ENCODE measurements at places on chromosomes 11 and 22.

DNA sequence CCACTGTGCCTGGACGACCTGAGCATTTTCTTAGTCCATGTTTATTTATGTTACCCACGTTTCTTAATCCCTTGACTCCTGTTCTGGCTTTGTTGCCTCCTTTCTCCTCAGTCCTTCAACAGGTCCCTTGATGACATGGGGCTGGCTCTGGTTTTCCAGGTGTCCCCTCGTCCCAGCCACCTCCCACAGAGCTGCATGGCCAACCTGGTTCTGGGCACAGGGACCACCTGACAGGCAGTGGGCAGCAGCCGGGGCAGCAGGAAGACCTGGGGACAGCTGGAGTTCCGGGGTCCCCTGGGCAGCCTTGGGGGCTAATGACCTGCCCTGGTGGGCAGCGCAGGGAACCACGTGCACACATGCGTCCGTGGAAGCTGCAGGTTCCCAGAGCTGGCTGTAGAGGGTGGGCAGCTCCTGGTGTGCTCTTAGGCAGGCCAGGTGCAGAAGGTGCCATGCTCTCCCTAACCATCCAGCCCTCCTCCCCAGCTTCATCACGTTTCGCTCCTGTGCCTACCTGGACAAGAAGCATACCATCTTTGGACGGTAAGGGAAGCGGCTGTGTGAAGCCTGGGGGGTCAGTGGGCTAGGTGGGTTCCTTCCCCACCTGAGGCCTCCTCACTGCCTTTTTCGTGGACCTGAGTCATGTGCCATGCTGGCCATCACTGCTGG lies 27.7 kb downstream of the PPIL2 start:
- DNase-seq = no peak

- DNase-seq = peak; percentile 17
Observed at GRCh38 chr11:68206211-68206610, 6.9 kb downstream of the KMT5B start.

DNA sequence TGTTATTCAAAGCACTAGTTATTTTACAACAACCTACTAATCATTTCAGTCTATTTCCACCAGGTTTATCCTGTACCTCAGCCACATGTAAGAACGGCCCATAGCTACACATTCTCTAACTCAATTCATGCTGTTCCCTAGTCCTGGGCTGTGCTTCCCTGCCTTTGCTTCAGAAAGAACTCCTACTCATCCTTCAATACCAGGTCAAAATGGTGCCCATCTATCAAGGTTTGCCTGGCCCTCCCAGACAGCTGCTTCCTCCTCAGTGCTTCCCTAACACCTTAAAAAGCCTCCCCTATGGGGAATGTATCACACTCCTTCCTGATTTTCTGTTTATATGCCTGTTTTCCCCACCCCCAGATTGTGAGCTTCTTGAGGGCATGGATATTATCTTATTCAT lies 400.7 kb downstream of the MN1 start:
- no peak for DNase-seq

GRCh38 chr22:50270666-50271394 lies 650 bp upstream of the MAPK11 start:
- peak; percentile 81 for DNase-seq

DNA sequence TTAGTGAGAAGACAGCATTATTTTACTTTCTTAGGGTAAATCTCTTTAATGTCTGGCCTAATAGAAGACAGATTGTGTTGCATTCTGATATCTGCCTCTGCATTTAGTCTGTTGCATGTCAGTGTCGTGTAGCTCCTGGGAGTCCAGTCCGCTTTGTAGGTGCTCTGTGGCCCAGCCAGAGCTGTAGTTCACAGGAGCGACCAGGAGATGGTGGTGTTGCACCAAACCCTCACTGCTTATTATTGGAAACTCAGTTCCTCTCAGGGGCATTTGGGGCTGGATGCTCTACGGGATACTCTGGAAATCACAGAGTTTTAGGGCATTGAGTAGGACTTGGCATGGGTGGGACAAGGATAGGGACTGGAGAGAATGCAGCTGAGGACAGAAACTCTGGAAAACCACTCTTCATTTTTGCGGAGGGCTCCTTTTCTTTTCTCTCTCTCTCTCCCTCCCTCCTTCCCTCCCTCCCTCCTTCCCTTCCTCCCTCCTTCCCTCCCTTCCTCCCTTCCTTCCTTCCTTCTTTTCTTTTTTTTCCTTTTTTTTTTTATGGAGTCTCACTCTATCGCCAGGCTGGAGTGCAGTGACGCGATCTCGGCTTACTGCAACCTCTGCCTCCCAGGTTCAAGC lies 21.7 kb downstream of the MIAT start:
- DNase-seq = peak; percentile 89

DNA sequence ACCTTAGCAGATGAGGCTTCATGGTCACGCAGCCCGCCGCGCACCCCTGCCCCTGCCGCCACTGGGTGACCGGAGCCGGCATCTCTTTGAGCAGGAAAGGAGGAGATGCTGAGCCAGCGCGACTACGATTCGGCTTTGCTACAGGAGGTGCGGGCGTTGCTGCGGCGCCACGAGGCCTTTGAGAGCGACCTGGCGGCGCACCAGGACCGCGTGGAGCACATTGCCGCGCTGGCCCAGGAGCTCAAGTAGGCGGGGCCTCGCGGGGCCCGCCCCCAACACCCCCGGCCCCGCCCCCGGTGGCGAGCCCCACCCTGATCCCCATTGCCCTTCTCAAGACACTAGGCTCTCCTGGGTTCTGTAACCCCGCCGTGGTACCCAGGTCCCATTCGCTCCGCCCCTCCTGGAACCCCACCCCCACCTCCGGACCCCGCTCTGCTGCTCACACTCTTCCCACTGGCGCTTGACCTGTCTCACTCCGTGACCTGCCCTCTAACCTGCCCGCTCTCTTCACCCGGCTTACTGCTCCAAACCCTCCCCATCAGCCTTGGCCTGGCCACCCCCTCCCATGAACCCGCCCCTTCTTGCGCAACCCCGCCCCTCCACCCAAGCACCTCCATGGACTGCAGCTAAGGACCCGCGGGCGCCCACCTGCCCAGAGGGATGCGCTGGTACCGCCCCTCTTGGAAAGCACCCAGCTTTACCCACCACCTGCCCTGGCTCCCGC lies 9.1 kb downstream of the CTSF start:
- DNase-seq = no peak

- no peak for DNase-seq
Observed at GRCh38 chr11:94281324-94281723, 23.1 kb upstream of the IZUMO1R start.

- no peak for DNase-seq
Observed at GRCh38 chr11:112367461-112367860, 106.8 kb upstream of the PLET1 start.

DNA sequence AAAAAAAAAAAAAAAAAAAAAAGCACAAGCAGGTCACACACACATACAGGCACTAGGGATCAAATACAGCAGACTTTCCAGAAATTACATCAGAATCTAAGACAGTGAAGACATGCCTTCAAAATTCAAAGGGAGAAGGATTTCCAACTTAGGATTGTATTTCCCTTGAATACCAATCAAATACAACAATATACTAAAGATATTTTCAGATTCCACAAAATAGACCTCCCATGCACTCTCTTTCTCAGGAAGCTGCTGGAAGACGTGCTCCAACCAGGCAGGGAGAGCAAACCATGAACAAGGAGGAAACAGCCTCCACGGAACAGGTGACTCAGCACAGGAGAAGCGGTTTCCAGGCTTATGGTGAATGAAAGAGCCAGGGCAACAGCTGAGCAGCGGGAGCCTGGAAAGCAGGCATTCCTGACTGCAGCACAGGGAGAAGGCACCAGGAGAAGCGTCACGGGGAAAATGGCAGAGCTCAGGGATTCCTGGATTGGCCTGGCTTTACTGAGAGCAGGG lies 32.0 kb downstream of the TMEM184B start:
- DNase-seq = peak; percentile 50

DNA sequence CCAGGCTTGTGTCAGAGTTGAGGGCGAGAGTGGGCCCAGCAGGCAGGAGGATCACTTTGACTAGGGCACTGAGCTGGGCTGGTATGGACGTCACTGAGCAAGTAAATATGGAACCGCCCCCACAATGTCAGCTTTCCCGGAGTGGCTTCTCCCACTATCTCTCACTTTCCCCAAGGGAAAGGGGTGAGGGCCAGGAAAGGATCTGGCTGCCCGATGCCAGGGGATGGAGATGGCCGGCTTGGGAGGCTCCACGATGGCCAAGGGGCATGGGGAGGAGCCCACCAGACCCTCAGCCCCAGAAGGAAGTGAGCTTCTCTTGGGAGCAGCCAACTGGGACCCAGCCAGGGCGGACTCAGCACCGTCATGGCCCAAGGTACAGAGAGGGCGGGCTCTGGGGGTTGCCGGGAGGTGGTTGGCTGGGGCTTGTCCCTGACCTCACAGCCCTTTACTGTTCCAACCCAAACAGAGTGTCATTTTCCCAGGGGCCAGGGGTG lies 8.7 kb downstream of the PRDM11 start:
- DNase-seq = no peak

DNA sequence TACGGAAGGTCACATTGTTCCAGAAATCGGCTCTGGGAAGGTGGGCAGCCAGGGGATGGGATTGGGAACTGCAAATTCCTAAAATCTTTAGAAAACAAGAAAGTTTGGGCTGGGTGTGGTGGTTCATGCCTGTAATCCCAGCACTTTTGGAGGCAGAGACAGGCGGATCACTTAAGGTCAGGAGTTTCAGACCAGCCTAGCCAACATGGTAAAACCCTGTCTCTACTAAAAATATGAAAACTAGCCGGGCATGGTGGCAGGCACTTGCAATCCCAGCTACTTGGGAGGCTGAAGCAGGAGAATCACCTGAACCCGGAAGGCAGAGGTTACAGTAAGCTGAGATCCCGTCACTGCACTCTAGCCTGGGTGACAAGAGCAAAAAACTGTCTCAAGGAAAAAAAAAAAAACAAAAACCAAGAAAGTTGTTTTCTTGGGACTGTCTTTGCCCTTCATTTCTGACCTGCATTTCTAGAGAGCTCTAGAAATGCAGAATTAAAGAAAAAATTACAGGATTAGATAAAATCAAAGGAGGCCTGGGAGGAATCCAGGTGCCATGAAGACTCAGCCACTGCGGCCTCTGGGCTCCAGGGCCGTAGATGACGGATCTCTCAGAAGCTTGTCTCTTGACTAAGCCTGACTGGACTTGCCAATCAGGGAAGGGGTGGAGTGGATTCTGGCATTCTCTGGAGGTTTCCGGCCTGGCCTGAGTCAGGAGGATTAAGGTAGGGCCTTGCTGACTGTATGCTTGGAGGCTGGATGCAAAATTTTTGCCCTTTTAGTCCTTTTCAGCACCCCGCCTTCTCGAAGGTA lies 5.3 kb upstream of the MALAT1 start:
- no peak for DNase-seq

GRCh38 chr11:117519170-117519569 lies 191.5 kb downstream of the CEP164 start:
- no peak for DNase-seq

DNA sequence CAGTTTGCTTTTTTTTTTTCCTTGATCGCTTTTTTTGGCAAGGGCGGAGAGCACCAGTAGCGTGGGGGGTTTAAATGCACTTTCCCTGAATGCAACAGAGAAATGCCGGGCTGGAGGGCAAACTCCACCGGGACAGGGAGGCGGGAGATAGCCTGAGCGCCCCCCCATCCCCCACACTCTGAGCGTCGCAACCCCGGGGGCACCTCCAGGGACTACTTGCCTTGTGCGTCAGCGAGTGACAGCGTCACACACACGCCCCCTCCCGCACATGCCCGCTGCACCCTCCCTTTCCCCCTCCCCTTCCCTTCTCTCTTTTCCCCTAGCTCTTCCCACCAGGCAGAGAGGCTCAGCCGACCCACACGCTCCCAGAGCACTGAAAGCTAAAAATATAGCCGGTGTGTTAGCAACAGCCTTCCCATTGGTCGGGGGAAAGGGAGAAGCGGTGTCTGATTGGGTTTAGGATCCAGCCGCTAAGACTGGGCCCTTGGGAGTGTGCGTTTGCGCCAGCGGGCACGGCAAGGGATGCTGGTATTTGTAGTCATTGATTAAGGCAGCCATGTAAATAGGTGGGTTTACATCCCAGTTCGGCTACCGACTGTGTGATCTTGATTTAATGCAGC lies 1.7 kb upstream of the TOB2 start:
- peak; percentile 87 for DNase-seq

- DNase-seq = no peak
Observed at GRCh38 chr11:10846660-10847059, 11.2 kb downstream of the ZBED5 start.

GRCh38 chr22:50676180-50676636 lies 3.6 kb downstream of the SHANK3 start:
- DNase-seq = no peak

- DNase-seq = peak; percentile 70
Observed at GRCh38 chr11:6353367-6353987, 33.2 kb upstream of the CAVIN3 start.

- DNase-seq = no peak
Observed at GRCh38 chr11:17219016-17219415, 11.2 kb upstream of the PIK3C2A start.

DNA sequence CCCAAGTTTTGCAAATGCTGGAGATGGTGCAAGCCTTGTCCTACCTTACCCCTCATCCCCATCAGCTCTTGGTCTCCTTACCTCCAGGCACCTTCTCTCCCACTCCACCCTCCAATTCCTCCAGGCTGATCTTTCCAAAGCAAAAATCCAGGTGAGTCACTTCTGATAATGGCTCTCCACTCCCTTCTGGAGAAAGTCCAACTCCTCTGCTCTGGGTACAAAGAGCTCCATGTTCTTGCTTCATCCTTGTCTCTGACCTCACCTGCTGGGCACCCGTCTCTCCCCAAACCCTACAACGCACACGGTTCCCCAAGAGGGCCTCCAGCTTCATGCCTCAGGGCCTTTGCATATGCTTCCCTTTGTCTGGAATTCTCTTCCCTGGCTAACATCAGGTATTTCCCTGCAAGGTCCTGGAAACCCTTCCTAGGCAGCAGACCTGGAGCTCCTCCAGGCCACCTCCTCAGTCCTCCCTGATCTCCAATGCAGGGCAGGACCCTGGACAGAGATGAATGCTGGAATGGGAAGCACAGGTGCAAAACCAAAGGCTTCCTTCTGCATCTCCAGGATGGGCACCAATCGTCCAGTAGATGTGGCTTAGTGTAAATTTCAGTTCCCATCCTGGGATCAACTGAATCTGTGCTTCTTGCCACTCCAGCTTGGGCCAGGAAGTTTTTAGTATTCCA lies 22.7 kb downstream of the IFT27 start:
- DNase-seq = no peak

GRCh38 chr11:107563702-107564101 lies 1.8 kb downstream of the ALKBH8 start:
- DNase-seq = peak; percentile 18

- no peak for DNase-seq
Observed at GRCh38 chr11:802018-802617, 2.9 kb downstream of the PIDD1 start.

- DNase-seq = no peak
Observed at GRCh38 chr22:39308614-39309363, 10.6 kb downstream of the RPL3 start.
